D721Med (cell line): ENCODE measurements at places on chromosomes 11 and 22.

DNA sequence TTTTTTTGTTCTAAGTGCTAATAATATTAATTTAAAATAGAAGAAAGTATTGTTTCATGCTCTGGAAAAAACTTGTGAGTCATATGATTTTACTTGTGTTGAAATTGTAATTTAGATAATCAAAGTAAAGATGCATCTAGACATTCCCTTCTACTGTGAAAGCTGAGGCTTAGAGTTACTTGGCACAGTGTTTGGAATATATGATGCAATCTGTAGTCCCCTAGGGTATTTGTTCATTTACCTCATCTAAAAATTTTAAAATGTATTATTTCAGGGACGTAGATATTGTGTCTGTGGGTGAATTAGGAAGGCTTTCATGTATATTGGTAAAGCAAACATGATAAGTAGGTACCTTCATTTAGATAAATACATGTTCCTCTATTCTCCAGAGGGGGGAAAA lies 793.5 kb upstream of the CNTN5 start:
- no peak for DNase-seq

DNA sequence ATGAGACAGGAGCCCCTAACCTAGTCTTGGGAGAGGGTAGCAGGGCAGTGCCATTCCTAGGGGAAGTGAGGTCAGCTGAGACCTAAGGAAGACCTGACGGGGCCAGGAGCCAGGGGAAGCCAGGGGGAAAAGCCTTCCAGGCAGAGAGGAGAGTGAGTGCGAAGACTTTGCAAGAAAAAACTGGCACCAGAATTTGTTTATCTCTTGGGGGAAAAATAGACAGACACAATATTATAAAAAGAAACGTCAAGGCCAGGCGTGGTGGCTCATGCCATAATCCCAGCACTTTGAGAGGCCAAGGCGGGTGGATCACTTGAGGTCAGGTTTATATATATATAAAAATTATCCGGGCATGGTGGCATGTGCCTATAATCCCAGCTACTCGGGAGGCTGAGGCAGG lies 26.9 kb upstream of the TESMIN start:
- no peak for DNase-seq

DNA sequence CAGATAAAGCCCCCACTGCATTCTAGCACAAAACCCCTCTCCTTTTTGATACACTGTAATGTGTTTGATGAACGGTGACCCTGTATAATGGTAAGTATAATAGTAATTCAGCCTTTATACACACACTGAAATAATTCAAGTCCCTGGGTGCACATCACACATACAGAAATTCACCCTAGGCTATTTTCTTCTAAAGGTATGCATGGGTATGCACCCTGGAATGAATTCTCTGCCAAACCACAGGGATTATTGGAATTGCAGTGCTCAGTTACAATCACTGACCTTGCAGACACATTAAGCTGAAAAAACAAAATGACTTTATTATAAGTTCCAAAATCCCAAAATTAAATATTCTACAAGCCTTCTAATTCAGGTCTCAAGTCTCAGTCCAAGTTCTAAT lies 245.9 kb upstream of the FAT3 start:
- DNase-seq = no peak

DNA sequence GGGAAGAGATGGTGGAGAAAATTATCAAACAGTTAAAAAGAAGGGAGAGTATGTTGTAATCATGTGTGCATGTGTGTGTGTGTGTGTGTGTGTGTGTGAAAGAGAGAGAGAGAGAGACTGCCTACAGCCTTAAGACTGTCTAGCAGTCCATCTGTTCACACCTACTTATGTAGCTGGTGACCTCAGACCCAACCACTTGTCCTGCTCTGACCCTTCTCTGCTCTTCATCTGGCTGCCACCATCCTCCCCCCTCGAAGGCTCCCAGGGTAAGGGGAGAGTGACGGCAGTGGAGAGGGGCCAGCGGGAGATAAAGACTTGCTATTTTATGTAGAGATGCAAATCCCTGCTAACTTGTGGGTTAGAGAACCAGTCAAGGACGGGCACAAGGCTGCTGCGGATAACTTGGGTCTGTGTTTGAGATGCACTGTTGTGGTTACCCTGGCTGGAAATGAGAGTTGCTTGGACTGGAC lies 24.9 kb upstream of the GRAMD1B start:
- DNase-seq = no peak

DNA sequence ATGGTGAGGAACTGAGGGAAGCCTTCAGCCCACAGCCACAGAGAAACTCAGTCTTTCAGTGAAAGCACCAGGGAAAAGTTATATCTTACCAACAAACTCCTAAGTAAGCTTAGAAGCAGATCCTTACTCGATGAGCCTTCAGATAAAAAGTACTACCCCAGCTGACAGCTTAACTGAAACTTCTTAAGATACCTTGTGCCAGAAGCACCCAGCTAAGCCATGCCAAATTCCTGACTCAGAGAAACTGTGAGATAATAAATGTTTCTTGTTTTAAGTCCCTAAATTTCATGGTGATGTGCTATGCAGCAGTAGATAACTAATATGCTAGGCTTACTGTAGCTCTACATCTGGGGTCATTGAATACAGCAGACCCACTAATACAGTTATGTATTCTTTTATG lies 2025.0 kb downstream of the LRRC4C start:
- DNase-seq = no peak

DNA sequence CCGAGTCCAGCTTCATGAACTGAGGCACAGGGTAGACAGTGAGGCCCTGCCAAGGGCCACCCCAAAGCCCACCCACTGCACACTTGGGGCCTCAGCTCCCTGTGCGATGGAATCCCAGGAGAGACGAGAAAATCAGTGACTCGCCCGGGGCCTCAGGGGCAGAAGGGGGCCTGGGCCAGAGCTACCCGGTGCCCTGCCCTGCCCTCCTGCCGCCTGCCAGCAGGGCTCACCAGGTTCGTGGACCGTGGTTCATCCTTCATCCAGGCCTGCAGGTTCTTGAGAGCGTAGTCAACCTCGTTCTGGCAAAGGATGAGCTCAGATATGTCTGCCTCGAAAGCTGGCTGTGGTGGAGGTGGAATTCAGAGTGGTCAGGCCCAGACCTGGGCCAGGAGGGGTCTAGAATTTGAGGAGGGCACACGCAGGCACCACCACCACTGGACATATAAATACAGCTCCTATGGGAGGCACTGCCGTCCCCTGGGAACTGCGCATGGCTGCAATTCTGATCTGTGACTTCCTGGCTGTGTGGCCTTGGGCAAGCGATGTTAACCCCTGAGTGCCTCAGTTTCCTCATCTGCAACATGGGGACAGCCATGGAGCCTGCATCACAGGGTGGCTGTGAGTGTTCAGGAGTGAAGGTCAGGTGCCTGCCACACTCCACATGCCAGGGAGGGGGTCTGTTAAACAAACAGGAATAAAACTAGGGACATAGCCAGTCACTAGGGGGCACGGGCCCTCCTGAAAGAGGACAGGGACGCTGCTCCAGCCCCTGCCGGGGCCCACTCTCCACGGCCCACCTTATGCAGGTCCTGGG lies 7.5 kb downstream of the ALDH3B2 start:
- no peak for DNase-seq

- DNase-seq = no peak
These were observed 64.1 kb downstream of the WNT7B start for GRCh38 chr22:45912910-45913309.

GRCh38 chr11:45664376-45665205 lies 831 bp downstream of the CHST1 start:
- DNase-seq = no peak

DNA sequence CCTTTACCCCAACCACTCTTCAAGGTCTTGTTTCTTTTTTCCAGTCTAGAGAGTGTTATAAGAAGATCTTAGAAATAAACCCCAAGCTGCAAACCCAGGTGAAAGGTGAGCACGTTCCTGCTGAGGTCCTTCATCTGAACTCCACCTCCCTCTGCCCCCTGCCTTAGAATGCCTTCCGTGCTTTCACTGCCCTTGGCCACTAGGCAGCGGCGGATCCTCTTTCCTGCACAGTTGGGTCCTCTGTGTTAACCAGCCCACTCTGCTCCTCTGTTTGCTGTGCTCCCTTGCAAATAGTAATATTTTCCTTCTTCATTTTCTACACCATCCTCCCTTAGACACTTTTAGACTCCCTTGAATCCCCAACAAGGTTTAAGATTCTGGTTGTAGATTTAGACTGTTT lies 24.3 kb downstream of the TTC12 start:
- no peak for DNase-seq

DNA sequence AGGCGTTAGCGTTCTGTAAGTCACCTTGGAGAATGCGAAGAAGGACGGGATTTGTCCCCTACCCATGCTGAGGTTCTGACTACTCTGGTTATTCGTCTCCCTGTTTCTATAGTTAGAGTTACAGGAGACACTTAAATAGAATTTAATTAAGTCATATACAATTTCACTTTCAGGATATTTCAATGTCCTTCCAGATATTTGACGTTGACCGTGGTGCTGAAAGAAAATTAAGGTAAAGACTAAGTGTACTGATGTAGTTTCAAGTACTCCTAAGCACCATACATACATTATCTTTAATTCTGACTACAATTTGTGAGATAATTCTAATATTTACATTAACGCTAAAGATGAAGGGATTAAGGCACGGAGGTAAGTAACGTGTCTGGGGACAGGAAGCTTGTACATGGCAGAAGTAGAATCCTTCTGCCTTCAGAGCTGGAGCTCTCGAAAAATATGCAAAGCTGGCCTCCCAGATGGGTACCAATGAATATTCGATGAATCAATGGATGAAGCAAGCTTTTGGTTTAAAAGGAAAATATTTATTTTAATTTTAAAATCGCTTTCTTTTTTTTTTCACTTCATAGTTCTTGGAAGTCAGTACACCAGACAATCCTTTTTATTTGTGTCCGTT lies 539 bp upstream of the SLC36A4 start:
- no peak for DNase-seq

DNA sequence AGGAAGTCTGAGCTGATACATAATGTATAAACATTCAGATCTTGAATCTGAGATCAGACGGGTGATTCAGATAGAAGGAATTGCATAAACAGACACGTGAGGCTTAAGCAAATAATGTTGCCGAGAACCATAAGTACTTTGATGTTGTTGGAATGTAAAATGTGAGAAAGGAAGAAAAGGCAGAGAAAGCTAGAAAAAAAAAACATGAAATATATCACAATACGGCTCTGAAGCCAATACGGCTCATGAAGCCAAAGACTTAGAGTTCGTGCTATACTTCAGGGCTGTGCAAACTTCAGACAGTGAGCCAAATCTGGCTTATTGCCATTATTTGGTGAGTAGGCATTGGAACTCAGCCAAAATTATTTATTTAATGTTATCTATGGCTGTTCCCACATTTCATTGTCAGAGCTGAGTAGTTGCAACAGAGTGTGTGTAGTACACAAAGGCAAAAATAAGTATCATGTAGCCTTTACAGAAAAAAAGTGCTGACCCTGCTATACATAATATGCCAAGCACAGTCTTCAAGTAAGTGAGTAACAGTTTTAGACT lies 673.3 kb downstream of the CNTN5 start:
- DNase-seq = no peak

- no peak for DNase-seq
These were observed 4.1 kb downstream of the NEU3 start for GRCh38 chr11:74992852-74993251.

DNA sequence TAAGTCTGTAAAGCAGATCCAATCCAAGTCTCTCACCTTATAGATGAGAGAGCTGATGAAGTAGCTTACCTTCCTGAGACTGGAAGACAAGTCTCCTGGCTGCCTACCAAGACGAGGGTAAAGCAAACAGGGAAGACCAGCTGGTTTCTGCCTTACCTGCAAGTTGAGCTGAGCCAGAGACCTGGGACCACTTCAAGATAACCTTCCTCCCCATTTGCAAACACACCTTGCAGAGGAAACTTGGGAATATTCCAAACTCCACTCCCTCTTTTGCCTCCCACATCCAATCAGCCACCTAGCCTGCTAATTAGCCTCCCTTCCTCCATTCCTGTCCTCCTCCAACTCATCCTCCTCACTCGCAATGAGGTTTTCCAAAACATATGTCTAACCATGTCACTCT lies 23.4 kb upstream of the ROBO3 start:
- DNase-seq = no peak

DNA sequence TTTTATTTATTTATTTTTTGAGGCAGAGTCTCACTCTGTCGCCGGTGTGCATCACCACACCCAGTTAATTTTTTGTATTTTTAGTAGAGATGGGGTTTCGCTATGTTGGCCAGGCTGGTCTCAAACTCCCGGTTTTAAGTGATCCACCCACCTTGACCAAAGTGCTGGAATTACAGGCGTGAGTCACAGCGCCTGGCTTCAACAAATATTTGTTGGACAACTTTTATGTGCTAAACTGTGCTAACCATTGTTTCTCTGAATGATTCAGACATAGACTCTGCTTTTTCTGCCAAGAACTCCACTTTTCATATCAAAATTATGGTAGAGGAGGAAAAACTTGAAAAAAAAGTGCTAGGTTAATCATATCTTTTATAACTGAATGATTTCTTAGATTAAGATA lies 36.3 kb downstream of the MMP7 start:
- no peak for DNase-seq
